ENCODE measurements at places on chromosomes 5 and 9. TPM values are rescaled to one million over a fixed set of nuclear protein-coding genes. Genes with fewer than 3 reads are reported as not detected.

The RIC1 gene
- total RNA-seq: 20.9 TPM

DNA sequence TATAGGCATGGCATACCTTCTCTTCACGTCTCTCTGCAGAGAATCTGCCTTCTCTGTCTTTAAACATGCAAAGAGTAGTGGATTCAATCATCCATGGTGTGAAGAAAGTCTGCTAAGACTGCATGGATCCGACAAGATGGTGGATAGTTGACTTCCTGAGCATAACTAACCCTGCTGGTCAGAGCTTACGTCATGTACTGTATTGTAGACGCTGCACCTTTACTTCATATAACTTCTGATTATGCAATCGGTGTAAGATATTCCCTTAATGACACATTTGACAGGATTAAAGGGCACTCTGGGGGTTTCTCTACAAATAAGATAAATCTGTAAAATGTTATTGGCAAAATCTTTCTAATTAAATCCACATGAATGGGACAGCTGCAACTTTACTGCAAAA is 240.3 kb upstream of the NREP start:
- DNase-seq: no peak

DNA sequence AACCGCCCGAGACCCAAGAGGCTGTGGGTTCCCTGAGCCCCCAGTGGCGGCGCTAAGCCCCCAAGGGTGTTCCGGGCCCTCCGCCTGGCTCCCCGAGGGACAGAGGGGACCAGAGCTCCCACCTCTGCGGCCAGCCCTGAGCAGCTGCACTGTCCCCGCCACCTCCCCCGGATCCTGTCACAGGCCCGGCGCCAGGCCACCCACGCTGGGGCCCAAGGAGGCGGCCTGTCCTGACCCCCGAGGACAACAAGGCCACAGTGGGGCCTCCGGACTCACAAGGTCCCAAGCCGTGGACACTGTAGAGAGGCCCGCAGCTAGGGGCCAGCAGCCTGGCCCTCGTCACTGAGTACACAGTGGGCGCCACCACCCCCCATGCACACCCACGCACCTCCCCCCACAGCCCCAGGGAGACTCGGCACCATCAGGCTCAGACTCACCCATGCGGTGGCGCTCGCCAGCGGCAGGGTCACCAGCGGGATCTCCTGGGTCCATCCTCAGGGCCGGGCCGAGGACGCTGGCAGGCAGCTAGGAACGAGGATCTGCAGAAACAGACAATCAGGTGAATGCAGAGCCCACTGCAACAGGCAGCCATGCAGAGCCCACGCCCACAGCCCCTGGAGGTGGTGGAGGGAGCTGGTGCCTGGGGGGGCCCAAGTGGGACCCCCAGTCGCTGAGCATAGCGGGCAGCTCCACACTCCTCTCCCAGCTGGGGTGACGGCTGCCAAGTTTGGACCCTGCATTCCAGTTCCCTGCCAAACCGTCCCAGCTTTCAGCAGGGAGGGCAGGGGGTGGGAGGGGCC is 27.9 kb downstream of the EXD3 start:
- no peak for DNase-seq

The BTNL9 gene
- total RNA-seq: under 0.01 TPM

GRCh38 chr5:53476531-53477480 is 3.6 kb upstream of the FST start:
- DNase-seq: peak; percentile 2

DNA sequence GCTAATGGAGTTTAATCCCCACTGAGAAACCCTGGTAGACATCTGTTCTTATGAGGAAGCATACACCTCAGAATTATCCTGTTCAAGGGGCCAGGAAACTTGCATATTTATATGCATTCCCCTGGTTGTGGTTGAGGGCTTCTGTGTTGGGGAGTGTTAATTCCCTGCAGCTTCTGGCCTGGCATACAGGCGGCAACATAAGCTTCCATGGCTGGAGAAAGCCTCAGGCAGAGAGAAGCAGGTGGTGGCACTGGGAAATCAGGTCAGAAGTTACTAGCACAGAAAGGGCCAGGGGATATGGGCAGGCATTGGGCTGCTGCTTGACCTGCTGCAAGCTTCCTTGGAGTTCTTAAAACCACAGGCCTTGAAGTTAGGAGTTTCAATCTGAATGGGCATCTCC is 166.1 kb upstream of the SEMA6A start:
- no peak for DNase-seq

DNA sequence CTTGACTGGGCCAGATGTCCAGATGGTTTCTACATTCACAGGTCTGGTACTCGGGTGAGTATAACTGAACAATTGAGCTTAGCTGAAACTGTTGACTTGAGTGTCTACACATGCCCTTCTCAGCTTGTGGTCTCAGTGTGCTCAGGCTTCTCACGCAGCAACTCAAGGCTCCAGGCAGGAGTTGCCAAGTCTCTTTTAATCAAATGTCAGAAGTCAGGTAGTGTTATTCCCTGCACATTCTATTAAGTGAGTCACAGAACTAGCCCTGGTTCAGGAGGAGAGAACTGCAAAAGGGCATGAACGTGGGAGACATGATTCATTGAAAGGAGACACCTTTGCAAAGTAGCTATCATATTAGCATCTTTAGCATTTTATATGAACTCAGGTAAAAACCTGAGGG is 199.3 kb upstream of the ACTBL2 start:
- no peak for DNase-seq

Measured in lung microvascular endothelial cell (primary cell).